ENCODE measurements at places on chromosomes 4 and X. TPM values are rescaled to one million over a fixed set of nuclear protein-coding genes. Genes with fewer than 3 reads are reported as not detected.

TCEAL6 gene
- total RNA-seq: not detected

RNF212 gene
- 1.8 TPM for total RNA-seq

AFAP1 gene
- total RNA-seq: 55.4 TPM

APBB2 gene
- total RNA-seq: 138 TPM

PPP1R2C gene
- not detected for total RNA-seq

MUC7 gene
- total RNA-seq: not detected

KIT gene
- total RNA-seq: 41.7 TPM

PNMA6A gene
- total RNA-seq: 0.53 TPM

TGIF2LX gene
- not detected for total RNA-seq

SSX2 gene
- 0.14 TPM for total RNA-seq

TMLHE gene
- total RNA-seq: 14.1 TPM

KLHL4 gene
- 34.6 TPM for total RNA-seq

AFP gene
- total RNA-seq: not detected
